ENCODE measurements at places on chromosomes 16 and 17.

DNA sequence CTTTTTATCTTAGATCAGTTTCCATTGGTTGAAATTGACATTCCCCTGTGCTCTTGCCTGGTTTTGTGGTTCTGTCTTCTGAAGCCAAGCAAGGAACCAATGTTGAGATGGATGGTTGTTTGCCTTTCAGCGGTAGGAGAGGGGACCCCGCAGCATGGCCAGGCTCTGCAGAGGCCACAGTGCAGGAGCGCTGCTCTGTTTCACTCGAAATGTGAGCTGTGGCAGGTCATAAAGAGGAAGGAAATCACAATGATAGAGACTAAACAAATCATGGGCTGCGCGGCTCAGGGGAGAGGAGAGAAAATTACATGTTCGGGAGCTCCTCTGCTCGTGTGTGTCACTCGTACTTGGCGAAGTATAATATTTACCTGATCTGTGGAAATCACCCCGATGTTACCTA lies 148.2 kb downstream of the SNX29 start:
- DNase-seq, result no peak

GRCh38 chr17:50445730-50446325 lies 19.8 kb downstream of the ACSF2 start:
- DNase-seq, result no peak

DNA sequence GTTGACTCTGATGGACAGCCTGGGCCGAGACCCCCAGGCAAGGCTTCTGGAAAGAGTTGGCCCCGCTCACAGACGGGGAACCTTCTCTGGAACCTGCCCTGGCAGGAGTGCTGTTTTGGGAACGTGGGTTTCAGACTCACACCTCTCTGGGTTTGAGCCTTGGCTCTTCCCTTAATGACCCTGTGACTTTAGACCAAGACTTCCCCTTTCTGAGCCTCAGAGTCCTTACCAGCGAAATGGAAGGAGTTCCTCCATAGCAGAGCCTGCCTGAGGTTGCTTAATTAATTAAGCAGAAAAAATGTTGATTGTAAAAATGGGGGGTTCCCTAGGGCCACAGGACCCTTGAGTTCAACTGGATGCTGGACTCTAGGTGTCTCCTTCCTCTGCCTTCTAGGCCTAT lies 408.2 kb downstream of the SEC14L1 start:
- DNase-seq, result peak; percentile 68

DNA sequence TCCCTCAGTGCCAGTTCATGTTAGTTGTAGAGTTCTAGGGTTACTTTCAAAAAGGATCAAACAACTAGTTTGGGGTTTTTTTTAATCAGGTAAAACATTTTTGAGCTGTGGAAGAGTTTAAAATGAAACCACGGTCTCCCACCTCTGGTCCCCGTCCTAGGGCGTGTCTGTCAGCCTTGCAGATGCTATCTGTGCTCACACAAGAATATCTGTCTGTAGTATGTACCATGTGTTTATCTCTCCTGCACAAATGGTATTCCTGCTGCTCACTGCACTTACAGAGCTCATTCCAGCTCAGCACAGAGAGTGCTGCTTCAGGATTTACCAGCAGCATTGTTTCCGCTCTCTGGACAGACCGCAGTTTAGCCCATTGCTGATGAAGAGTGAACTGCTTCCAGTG lies 38.9 kb downstream of the UBN1 start:
- DNase-seq, result no peak

- DNase-seq, result no peak
Measured at GRCh38 chr16:56611281-56611833, 3.0 kb downstream of the MT2A start.

DNA sequence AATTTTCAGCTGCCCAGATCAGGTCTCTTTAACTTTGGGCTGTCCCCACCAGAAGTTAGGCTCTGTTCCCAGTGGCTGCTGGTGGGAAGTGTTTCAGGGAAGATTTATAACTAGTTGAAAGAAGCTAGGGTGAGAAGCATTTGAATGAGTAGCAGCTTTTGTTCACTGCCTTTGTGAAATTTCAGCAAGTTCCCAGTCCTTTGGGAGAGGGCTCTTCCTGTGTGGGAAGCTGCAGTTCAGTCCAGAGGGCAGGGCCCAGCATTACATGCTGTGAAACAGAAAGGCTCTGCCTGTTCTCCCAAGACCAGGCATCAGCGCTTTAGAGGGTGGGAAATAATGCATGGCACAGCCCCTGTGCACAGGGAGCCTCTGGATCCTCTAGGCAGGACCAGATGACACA lies 17.8 kb downstream of the PROCA1 start:
- no peak for DNase-seq

GRCh38 chr16:57489229-57489628 lies 2.9 kb upstream of the DOK4 start:
- no peak for DNase-seq

- no peak for DNase-seq
Measured at GRCh38 chr16:7289299-7289698, 43.3 kb upstream of the RBFOX1 start.
